Stimulated activated CD8-positive, alpha-beta memory T cell treated with anti-CD3 and anti-CD28 coated beads, Interleukin-2, amount 100 ng/mL, for 1 hour (primary cell): ENCODE measurements at places on chromosomes 5 and 9.

GRCh38 chr9:85740787-85741094 lies 1.0 kb downstream of the AGTPBP1 start:
- DNase-seq: no peak

DNA sequence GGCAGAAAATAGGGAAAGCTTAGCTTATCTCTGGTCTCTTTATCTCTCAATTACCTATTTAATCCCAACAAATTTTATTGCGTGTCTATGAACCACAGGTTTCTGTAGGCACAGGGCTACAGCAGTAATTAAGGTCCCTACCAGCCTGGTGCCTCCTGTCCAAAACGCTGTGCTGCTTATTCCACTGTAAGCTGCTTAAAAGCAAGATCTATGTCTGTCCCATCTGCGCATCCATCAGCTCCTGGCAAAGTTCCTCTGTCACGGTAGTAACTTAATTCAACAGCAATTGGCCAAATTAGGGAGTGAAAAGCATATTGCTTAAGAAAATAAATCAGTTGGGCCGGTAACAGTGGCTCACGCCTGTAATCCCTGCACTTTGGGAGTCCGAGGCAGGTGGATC lies 235.8 kb upstream of the VLDLR start:
- DNase-seq: no peak

DNA sequence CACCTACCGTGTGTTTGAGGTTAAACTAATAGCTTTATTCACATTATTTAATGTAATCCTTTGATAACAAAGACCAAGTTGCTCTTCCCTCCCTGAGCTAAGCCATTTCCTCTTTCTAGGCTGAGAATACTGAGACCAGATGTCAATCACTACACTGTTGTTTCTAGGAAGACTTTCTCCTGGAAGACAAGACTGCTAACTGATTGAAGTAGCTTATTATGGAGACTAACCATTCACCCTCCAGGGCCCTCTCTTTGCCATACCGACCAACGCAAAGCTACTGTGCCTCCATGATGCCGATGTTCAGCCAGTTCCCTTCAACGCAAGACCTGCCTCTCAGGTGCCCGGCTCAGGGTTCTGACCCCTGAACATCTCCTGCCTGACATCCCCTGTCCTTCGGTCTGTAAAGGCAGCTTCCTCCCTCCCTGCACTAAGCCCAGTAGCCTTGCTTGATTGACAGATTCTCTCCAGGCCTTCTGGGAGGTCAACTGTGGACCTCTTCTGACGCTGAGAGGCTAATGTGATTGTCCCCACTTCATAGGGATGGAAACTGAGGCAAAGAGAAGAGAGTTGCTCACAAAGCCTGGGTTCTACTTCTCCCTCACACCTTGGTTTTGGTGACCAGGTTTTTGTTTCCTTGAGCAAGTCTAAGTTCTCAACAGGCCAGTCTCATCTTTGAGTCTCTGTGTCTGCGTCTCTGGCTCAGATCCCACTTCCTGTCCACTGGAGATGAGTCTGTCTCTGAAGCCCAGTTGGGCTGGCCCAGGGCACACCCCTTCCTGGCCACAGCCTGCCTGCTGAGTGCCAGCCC lies 259.7 kb upstream of the IRX2 start:
- DNase-seq: no peak

DNA sequence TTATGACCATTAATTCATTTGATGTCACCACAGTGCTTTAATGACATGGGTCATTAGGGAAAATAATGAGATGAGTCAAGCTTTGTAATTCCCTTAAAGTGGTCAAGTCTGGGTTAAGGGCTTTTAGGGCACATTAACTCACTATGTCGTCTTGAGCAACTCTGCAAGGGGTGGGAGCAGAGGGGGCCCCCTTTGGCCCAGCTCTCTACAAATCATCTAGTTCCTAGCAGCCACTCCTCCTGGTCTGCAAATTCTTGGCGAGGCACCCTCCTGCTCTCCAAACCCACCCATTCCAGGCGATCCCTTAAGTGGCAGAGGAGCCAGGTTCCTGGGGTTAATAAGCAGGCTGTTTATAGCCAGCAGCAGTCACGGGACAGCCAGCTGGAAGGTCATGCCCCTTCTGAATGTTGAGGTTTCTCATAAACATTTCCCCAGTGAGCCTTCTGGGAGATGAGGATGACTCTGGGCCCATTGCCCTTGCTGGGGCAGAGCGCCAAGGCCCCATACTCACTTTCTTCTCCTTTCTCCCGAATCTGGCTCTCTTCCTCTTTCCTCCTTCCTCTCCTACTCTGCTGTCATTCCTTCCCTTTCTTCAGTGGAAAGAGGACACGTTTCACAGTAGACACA lies 14.3 kb upstream of the GPX3 start:
- DNase-seq: no peak

DNA sequence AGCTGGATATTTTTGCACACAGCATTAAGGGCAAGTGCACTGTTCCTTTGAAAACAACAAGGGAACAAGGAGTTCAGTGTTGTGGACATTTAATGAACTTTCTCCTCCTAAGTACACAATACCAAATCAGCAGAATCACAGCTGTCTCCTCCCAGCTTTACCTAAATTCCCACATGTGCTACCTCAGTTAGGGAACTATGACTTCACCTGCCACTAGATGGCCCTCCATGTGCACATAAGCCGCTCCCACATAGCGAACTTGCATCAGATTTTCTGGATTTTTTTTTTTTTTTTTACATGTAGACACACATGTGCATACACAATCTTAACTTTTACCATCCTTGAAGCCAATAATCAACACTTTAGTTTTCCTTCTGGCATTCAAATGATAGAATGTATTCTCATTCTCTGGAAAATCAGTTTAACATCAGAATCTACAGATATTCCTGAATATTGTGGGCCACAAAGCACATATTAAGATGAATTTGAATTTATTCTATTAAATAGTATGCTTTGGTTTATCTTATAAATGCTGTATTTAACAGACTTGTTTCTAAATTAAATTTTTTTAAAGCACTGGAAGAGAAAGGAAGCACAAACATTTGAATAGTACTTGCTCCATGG lies 123.6 kb downstream of the PALM2AKAP2 start:
- DNase-seq: peak; percentile 16

GRCh38 chr5:57033103-57033502 lies 81.2 kb upstream of the MIER3 start:
- DNase-seq: no peak

DNA sequence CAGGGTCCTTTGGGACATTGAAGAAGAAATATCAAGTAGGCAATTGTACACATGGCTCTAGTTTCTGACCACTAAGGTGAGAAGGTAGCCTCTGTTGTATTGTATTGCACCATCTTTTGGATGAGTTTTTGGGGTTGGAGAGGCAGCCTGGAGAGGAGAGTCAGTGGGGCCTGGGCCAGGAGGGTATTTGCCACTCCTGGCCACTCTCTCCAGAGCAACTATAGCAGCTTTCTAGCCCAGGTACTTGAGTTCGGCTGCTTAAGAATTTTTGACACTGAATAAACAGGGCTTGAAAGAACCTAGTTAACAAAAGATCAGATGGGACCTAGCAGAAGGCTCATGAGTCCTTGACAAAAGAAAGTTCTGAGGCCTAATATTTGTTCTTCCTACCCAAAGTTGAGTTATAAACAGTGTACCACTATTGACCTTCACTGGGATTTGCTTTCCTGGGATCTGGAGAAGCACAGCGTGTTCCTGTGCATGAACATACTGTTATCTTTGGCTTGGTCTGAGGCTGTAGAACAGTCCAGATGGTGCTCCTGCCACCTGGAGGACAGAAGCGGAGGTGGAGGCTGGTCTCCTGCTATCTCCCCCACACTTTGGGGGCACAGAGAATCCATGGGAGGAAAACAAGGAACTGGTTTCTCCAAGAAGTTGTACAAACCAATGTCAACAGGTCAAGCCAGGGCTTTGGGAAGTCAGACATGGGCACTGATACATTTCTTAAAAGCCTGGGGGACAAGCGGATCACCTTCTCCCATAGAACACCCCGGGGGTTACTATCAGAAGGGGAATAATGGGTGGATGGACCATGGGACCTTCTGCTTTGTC lies 110.4 kb upstream of the LIFR start:
- DNase-seq: no peak

DNA sequence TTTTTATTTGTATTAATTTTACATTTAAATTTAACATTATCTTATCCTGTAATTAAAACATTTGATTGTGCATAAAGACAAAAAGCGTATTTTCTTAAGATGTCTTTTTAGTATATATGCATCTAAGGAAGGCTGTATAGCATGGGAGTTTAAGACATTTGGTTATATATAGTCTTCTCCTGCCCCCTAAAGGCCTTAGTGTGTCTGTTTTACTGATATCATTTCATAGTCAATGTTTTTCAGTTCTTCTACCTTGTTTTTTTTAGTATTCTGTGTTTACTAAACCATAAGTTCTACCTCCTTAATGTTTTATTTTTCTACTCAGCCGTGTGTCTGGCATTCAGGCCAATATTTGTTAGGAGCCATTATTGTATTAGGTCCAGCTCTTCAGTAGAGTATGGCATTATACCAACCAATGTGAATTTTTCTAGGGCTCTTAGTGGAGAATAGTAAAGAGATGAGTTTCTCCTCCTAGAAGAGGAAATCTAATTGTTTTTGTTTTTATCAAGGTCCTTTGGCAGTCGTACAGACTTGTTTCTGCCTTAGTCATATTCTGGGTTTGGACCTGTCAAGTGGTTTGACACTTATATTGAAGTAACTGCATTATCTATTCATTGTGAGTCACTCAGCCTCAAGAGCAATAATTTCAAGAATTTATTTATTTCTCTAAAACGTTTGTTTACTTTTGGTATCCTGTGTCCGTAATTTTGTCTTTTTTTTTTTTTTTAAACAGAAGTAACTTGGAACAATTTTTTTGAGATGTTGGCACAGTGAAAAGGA lies 74.8 kb downstream of the SLF1 start:
- DNase-seq: no peak
